ENCODE measurements at places on chromosomes 6 and 20.

- DNase-seq = no peak
Observed at GRCh38 chr6:33189625-33190448, 2.4 kb downstream of the COL11A2 start.

GRCh38 chr20:52637201-52637600 lies 335.0 kb upstream of the TSHZ2 start:
- no peak for DNase-seq

DNA sequence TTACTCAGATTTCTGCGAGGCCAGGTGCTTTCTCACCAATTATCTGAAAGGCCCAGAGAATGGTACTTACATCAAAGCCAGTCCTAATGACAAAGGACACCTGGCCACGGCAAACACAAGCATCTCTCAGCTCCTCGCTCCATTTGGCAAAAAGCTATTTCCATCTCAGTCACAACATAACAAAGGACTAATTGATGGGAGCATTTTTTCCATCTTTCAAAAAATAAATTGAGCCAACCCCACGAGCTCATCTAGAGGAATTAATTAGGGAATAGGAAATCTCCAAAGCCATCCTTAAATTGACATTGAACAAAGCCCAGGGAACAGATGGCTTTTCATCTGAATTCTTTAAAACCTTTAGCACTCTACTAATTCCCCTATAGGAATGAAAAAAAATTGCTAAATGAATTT lies 236.7 kb downstream of the HAO1 start:
- DNase-seq = no peak

DNA sequence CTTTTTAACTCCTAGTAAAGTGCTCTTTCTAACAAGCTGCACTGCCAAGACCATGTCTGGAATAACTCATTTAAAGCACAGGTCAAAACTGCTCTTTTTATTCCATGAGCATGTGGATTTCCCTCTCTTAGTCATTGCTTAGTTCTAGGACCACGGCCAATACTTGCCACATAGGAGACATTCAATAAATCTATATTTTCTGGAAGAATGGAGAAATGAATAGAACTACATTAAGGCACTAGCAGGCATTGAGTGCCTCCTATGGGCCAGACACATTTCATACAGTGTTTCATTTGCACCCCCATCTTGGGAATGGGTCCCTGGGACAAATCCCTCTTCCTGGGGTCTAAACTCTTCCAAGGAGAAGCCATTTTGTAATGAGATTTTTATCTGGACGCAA lies 552.8 kb upstream of the CITED2 start:
- DNase-seq = no peak

GRCh38 chr20:43838703-43839060 lies 76.0 kb upstream of the TOX2 start:
- DNase-seq = no peak

GRCh38 chr6:146650799-146651481 lies 52.2 kb downstream of the ADGB start:
- no peak for DNase-seq

DNA sequence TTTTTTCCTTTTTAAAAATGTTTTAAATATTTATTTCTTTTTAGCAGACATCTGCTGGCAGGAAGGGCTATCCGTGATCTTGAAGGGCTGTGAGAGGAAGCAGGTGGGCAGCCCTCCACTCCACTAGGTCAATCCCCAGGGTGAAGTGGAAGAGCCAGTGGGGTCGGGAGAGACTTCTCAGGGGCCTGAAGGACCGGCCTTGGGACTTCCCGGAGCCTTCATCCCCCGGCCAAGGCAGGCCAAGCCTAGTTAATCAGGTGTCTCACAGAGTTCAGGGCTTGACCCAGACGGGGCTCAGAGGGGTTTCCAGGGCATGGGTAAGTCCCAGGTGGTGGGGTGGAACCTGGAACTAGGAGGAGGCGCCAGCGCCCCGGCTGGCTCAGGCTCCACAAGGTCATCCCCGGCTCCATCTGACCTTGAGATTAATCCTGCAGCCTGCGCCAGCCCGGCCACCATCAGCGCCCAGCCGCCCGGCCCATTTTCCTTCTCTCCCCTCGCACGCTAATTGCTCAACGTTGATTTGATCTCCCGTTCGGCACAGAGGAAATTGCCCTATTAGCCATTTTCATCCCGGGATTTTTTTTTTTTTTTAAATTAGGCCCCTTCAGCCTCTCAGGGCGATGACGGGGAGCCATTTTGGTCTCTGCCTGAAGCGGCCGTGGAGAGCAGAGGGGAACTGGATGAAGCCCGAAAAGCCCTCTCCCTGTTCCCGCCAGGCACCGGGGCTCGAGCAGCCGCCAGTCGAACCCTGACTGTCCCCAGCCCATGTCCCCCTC lies 44.4 kb downstream of the MDFI start:
- peak; percentile 15 for DNase-seq

- DNase-seq = no peak
Observed at GRCh38 chr6:130129762-130130246, 92.9 kb downstream of the SAMD3 start.

- DNase-seq = no peak
Observed at GRCh38 chr6:69880601-69881000, 14.2 kb downstream of the COL19A1 start.

GRCh38 chr6:168179702-168180382 lies 100.8 kb upstream of the FRMD1 start:
- DNase-seq = peak; percentile 9

DNA sequence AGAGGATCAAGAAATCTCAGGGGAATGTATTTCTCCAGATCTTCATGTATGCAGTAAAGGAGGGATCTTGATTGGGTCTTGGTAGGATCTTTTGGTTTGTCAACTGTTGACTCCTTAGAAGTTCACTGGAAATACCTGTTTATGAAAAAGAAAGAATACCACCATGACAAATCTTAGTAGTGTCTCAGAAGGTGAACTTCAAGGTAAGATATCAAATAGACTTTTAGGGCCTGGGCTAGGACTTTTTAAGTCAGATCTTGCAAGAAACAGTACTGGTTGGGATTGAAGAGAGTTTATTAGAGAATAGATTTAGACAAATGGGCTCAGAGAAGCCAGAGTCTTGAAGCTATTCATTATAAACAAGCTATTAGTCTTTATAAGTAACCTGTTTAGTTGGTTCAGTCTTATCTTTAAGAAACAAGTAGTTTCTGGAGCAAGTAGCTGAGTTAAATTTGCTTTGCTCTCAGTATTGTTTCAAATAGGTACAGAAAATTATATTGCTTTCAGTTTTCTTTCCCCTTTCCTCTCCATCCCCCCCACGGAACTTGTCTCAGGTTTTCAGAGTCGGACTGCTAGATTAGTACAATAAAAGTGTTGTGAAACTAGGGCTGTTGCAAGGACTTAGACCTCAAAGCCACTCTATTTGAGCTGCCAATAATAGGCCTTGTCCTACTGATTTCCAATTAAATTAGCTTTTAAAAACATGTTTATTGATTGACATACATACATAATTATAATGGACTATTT lies 529.1 kb upstream of the CITED2 start:
- no peak for DNase-seq

- DNase-seq = no peak
Observed at GRCh38 chr20:39849171-39849570, 839.9 kb downstream of the MAFB start.

GRCh38 chr6:158938220-158938619 lies 61.8 kb downstream of the RSPH3 start:
- no peak for DNase-seq

GRCh38 chr6:16822529-16822928 lies 61.3 kb upstream of the ATXN1 start:
- no peak for DNase-seq

GRCh38 chr6:68328156-68328555 lies 306.9 kb upstream of the ADGRB3 start:
- no peak for DNase-seq

DNA sequence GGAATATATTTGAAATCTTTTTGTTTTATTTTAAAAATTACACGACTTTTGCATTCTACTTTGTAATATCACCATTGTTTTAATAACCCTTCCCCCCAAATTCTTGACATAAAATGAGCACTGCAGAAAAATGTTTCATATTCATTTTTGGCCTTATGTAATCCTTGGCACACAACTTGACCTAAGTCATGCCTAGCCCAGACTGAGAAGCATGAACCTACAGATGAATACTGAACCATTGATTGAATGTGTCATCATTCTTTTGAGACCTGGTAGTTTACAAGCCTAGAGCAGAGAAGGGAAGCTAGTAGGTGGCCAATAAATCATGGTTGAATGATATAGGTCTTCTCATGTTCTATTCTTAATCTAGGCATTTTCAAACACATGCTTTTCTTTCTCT lies 89.4 kb upstream of the EDN1 start:
- no peak for DNase-seq

- peak; percentile 96 for DNase-seq
Observed at GRCh38 chr6:158868890-158869825, 50.0 kb upstream of the EZR start.

GRCh38 chr6:25309886-25310285 lies 30.7 kb downstream of the CARMIL1 start:
- DNase-seq = no peak

GRCh38 chr6:42136508-42137193 lies 5.8 kb downstream of the C6orf132 start:
- DNase-seq = peak; percentile 21

GRCh38 chr6:2385471-2385983 lies 140.1 kb upstream of the GMDS start:
- DNase-seq = no peak

GRCh38 chr20:13034115-13034514 lies 25.3 kb downstream of the SPTLC3 start:
- no peak for DNase-seq

GRCh38 chr20:61753987-61754956 lies 311.4 kb downstream of the TAF4 start:
- DNase-seq = no peak

DNA sequence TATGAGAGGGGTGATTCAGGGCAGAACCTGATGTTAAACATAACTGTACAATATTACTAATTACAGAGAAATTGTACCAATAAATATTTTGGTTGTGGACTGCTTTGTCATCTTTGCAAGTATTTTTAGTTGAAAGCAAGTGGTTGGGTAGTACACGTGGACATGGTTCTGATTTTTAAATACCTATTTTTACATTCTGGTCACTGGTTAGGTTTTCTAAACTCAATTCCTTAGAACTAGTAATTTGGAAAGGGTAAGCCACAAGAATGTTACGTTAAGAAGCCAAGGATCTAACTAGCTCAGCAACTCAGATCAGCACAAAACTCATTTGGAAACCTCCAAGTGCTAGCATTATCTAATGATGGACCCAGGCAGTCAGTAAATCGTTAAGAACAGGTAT lies 2.7 kb downstream of the EPB41L2 start:
- no peak for DNase-seq

DNA sequence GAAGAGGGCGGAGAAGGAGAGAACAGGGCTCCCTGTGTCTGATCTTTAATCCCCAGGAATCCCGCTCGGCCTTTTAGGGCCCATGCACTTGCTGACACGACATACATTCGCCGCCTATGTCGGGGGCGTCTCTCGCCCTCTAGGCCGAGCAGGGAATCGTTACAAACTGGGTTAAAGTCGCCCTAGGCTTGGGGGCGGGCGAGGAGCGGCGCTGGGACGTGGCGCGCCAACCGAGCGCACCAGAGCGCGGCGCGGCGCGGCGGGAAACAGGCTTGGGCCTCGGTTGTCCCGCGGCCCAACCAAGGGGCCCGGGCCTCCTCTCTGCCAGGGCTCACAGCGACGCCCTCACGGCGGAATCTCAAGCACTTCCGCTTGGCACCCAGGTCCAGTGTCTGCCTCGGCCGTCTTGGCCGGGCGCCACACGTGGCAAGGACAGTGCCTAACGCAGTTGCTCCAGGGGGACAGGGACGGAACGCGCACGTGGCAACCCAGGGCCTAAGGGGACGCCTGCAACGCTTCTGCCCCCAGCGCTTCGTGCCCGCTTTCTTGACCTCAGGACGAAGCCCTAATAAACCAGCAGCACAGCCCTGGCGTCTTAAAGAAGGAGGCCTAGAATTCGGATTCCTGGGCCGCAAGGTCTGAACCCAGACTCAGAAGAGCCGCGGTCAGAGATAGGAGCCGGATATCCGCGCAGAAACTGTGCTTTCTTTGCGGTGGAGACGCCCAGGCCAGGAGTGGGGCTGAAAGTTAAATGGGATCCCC lies 71.5 kb downstream of the NCR2 start:
- DNase-seq = no peak

DNA sequence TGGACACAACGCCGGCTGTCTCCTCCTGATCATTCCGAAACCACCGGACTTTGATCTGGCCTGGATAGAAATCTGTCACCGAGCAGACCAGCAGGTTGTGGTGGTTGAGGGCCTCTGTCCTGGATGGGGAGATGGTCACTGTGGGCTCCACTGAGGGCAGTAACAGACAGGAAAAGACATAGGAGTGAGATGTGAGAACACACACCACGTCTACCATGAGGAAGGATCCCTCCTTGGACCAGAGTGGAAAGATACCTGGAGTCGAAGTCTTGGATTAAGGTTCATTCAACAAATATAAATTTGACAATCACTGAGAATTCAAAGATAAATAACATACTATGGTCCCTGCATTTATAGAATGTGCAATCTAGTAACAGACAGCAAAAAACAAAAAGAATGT lies 4.4 kb downstream of the HLA-DQB1 start:
- no peak for DNase-seq

GRCh38 chr6:2171728-2172127 lies 73.7 kb downstream of the GMDS start:
- DNase-seq = no peak

GRCh38 chr20:43938017-43938655 lies 23.5 kb downstream of the TOX2 start:
- DNase-seq = no peak

DNA sequence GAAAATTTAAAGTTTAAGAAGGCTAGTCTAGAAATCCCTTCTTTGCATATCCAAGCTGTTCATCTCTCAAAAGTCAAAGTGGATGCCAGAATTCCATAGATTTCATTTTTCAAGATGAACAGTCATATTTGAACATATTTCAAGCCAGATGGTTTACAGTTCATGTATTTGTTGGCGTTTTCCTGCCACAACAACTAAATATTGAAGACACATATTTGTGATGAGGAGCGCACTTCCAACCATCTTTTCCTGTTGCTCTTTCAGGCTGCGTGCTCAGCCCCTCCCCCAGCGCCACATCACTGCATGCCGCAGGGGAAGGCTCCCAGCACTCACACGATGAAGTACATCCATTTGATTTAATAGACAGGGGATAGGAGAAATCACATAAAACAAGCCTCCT lies 5.9 kb upstream of the NOX3 start:
- no peak for DNase-seq

GRCh38 chr20:41110930-41111577 lies 26.3 kb upstream of the PLCG1 start:
- DNase-seq = no peak

- no peak for DNase-seq
Observed at GRCh38 chr6:104459543-104459942, 400.2 kb downstream of the HACE1 start.

- no peak for DNase-seq
Observed at GRCh38 chr6:151804585-151805285, 2.7 kb upstream of the ESR1 start.

DNA sequence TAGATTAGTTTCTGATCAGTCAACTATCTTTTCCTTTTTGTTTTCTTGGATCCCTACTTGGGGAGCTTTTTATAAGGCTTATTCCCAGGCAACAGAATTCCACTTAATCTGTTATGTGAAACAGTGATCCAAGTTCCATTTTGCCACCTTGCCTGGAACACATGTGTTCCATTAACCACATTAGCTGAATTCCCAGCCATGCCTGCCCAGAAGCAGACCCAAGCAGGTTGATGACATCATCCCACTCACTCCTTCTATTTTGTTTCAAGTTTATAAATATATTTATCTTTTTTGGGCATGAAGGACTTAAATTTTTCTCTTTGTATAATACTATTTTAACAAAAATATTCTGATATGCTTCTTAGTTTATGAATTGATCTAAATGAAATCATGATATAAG lies 587.4 kb downstream of the GRIK2 start:
- DNase-seq = no peak
